ENCODE measurements at places on chromosomes 3 and 15.
A peak's percentile ranks its signal among the peaks of the same experiment; 100 is the strongest.

DNA sequence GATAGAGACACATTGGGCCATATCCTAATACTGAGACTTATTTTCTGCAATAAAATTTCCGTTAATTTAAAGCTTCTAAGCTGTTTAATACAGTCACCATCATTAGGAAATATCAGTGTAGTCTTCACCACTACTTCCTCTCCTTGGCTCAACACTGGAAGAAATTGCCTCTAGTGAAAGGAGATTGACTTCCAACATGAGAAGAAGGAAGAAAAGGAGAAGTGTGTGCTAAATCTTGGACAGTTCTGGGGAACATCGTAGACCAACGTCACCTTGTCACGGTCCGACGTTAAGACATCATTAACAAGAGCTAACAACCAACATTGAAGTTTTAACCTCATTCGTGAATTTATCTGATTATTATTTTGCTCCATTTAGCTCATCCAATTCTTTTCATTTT, 987.0 kb upstream of the CFAP20DC start:
- no peaks in the 10 kb centered on the region for H3K27me3 ChIP-seq
- H3K4me3 ChIP-seq, result no peak overlapping the region
- H3K4me1 ChIP-seq, result no peaks in the 10 kb centered on the region
- no peak overlapping the region for H3K27ac ChIP-seq
- peaks cover 6% of the 10 kb centered on the region for H3K36me3 ChIP-seq

DNA sequence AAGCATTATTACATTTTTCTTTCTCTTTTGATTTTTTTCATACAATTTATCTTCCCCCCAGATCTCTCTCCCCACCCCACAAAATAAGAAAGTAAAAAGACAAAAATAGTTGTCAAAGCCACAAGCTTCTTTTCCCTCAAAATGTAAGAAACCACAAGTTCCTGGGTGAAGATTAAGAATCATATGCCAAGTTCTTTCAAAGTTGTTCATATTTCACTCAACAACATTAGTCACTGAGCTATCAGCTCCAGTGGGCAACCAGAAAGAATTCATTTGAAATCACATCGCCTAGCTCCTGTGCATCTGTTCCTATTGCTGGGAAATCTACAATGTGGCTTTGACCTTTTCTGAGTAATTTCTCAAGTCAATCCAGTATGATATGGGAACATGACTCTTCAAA, 681.6 kb upstream of the ARPP21 start:
- H3K4me3 ChIP-seq, result no peak overlapping the region
- H3K36me3 ChIP-seq, result no peaks in the 10 kb centered on the region
- DNase-seq, result peak; percentile 58
- no peaks in the 10 kb centered on the region for H3K27me3 ChIP-seq

GRCh38 chr3:192915722-192916121, 1.9 kb downstream of the MB21D2 start:
- H3K36me3 ChIP-seq, result no peaks in the 10 kb centered on the region
- no peaks in the 10 kb centered on the region for H3K27me3 ChIP-seq
- H3K4me1 ChIP-seq, result peaks cover 22% of the 10 kb centered on the region
- no peak for DNase-seq
- peak overlapping the region; percentile 85 for H3K4me3 ChIP-seq
- H3K27ac ChIP-seq, result no peak overlapping the region

- no peak overlapping the region for H3K27ac ChIP-seq
- H3K4me3 ChIP-seq, result no peak overlapping the region
- no peak for DNase-seq
Observed at GRCh38 chr3:179108086-179108485, 36.5 kb upstream of the ZMAT3 start.

GRCh38 chr3:127886231-127886955, 28.6 kb upstream of the KBTBD12 start:
- no peak overlapping the region for H3K27ac ChIP-seq
- no peak overlapping the region for H3K4me3 ChIP-seq
- no peaks in the 10 kb centered on the region for H3K27me3 ChIP-seq
- peaks cover 33% of the 10 kb centered on the region for H3K4me1 ChIP-seq

GRCh38 chr3:133661454-133662277, at the start of gene TOPBP1:
Gene TOPBP1, minus strand, starts transcription at chr3:133661941. Its CDS starts 814 bp downstream, at chr3:133661127.
- H3K27ac ChIP-seq, result peak within 1 kb of the TSS; percentile 91
- H3K4me3 ChIP-seq, result peak within 1 kb of the TSS; percentile 94
- peaks cover 22% of the 10 kb centered on the region for H3K4me1 ChIP-seq
- DNase-seq, result peak; percentile 74
- no peaks in the 10 kb centered on the region for H3K27me3 ChIP-seq
- H3K36me3 ChIP-seq, result peaks cover 28% of the 10 kb centered on the region

DNA sequence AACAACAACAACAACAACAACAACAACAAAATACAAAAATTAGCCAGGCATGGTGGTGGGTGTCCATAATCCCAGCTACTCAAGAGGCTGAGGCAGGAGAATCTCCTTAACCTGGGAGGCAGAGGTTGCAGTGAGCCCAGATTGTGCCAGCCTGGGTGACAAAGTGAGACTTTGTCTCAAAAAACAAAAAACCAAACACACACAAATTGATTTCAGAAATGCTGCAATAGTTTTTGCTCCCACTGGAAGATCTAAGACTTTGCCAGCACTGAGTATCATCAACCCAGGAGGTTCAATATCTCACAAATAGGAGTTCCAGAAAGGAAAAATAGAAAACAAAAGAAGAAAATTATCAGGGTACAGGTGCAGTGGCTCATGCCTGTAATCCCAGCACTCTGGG, 16.2 kb upstream of the CCR8 start:
- no peaks in the 10 kb centered on the region for H3K4me1 ChIP-seq
- no peaks in the 10 kb centered on the region for H3K36me3 ChIP-seq
- no peak overlapping the region for H3K4me3 ChIP-seq
- H3K27me3 ChIP-seq, result peaks cover 14% of the 10 kb centered on the region
- no peak for DNase-seq

- no peaks in the 10 kb centered on the region for H3K27me3 ChIP-seq
- no peaks in the 10 kb centered on the region for H3K36me3 ChIP-seq
- no peak overlapping the region for H3K4me3 ChIP-seq
- H3K27ac ChIP-seq, result peak overlapping the region; percentile 77
- peaks cover 21% of the 10 kb centered on the region for H3K4me1 ChIP-seq
- no peak for DNase-seq
Observed at GRCh38 chr3:29026286-29026685, 254.6 kb upstream of the RBMS3 start.

DNA sequence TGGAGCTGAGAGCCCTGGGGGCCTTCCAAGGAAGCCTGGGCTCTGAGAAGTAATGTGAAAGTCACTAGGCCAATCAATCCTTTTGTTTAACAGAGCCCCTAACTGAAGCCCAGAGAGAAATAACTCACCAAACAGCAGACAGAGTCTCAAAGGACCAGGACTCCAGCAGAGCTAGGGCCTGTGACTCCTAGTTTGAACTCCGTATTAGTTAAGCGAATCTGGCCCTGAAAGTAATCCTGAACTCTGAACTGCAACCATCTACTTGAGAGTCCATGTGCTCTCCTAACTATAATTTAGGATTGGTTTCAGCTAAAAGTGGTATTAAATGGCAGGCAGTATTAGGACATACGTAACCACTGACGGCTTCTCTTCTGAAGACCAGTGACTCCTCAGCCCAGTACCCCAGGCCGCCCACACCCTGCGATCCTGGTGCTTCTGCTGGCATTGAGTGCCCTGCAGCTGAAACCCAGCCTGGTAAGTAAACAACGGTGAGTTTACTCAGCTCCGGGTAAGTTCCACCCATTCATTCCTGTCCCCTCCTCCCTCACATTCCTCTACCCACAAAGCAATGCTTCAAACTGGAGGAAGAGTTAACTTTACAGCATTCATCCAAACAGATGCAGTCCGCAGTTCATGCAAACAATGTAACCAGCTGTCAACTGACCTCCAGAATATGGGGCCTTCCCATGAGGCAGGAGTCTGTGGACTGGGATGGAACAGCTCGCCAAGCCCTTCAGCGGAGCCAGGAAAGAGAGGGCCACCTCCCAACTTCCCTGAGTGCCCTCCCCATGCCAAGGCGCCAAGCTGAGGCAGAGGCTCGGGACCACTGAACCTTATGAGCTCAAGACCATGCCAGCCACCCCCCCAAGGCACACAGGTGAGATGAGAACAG, 7.3 kb downstream of the MYO5C start:
- H3K27ac ChIP-seq, result peak overlapping the region; percentile 89
- H3K36me3 ChIP-seq, result no peaks in the 10 kb centered on the region
- no peaks in the 10 kb centered on the region for H3K27me3 ChIP-seq
- peak; percentile 89 for DNase-seq
- peak overlapping the region; percentile 56 for H3K4me3 ChIP-seq

GRCh38 chr15:59373215-59373614, 544 bp upstream of the MYO1E start:
- H3K4me3 ChIP-seq, result peak overlapping the region; percentile 99
- peaks cover 30% of the 10 kb centered on the region for H3K36me3 ChIP-seq
- peak overlapping the region; percentile 98 for H3K27ac ChIP-seq
- no peak for DNase-seq

DNA sequence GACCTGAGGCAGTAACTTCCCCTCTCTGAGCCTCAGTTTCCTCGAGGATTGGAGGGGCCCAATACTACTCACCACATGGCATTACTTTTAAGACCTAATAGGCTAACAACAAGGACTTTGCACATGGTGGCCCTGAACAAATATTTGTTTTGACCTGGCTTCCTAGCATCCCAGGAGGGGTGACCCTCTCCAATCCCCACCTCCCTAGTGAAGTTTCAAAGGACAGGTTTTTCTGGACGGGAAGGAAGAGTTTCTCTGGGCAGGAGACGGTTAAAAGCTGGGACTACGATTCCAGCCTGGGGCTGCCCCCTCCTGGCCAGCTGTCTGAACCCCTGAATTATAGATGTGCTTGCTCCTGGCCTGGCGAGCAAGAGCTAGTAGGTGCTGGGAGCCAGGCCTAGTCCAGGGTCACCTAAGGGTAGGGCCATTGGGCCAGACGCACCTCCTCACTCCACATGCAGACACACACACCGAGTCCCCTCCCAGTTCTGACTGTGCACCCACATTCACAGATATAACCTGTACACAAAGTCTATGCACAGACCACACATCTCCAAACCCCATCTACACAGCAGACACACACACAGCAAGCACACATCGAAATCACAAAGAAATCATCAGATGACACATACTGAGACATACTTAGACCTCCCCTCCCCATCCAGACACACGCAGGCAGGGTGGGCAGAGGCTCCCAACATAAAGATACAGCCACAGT, 2.7 kb upstream of the ISL2 start:
- H3K4me3 ChIP-seq, result no peak overlapping the region
- no peak for DNase-seq
- H3K27ac ChIP-seq, result no peak overlapping the region
- H3K36me3 ChIP-seq, result no peaks in the 10 kb centered on the region
- H3K27me3 ChIP-seq, result peaks cover 9% of the 10 kb centered on the region
- H3K4me1 ChIP-seq, result no peaks in the 10 kb centered on the region

GRCh38 chr15:91067036-91067435, 33.0 kb upstream of the SV2B start:
- H3K27ac ChIP-seq, result peak overlapping the region; percentile 70
- H3K27me3 ChIP-seq, result no peaks in the 10 kb centered on the region
- H3K36me3 ChIP-seq, result no peaks in the 10 kb centered on the region
- peaks cover 23% of the 10 kb centered on the region for H3K4me1 ChIP-seq

GRCh38 chr3:50539356-50540286, 27.9 kb downstream of the C3orf18 start:
- no peaks in the 10 kb centered on the region for H3K36me3 ChIP-seq
- no peaks in the 10 kb centered on the region for H3K4me1 ChIP-seq
- H3K27me3 ChIP-seq, result peaks cover 46% of the 10 kb centered on the region
- H3K4me3 ChIP-seq, result no peak overlapping the region

- no peaks in the 10 kb centered on the region for H3K27me3 ChIP-seq
- no peaks in the 10 kb centered on the region for H3K36me3 ChIP-seq
- DNase-seq, result no peak
- H3K4me3 ChIP-seq, result no peak overlapping the region
- no peak overlapping the region for H3K27ac ChIP-seq
Observed at GRCh38 chr3:27089068-27089467, 280.1 kb downstream of the NEK10 start.

DNA sequence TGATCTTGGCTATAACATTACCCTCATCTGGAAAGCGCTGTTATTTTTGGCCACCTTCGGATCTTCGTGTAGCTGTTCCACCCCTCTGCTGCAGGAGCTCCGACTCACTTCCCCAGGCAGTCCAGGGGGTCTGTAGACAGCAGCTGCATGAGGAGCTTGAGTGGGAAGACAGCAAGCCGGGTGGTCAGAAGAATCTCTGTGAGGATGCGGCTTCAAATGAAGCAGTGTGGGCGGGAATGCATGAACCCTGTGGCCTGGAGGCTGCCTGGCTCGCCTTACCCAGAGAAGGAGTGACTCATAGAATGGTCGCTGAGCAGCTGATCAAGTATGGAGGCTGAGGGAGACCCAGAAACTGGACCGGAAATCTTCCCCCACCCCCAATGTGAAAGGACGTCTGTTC, 45.2 kb upstream of the NR2F2 start:
- no peak overlapping the region for H3K27ac ChIP-seq
- H3K4me3 ChIP-seq, result no peak overlapping the region
- peak; percentile 33 for DNase-seq
- peaks cover 14% of the 10 kb centered on the region for H3K4me1 ChIP-seq

DNA sequence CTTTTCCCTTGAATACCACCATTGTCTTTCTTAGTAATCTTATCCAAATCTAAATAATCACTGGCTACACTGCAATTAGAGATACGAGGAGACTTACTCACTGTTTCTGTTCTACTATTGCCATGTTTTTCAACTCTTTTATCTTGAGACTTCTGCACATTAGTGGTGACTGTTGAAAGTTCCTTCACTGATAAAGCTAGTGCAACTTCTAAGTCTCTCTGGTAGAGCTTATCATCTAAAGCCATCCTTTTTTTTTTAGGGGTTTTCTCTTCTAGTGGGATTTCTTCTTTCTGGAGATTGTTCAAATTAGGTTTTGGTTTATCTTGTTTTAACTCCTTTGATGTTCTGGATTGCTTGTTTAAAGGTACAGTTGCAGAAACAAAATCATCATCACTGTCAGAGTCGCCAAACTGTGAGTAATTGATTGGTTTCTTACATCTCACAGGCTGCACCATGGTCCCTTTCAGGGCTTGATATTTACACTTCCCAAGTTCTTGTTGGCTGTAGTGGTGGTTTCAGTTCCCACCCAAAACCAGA, 37.7 kb downstream of the NCK1 start:
- H3K4me1 ChIP-seq, result peaks cover 8% of the 10 kb centered on the region
- H3K4me3 ChIP-seq, result no peak overlapping the region
- peaks cover 21% of the 10 kb centered on the region for H3K36me3 ChIP-seq
- no peak for DNase-seq
- no peaks in the 10 kb centered on the region for H3K27me3 ChIP-seq

- no peak overlapping the region for H3K4me3 ChIP-seq
- peak; percentile 7 for DNase-seq
- no peaks in the 10 kb centered on the region for H3K36me3 ChIP-seq
- peaks cover 17% of the 10 kb centered on the region for H3K27me3 ChIP-seq
- H3K4me1 ChIP-seq, result no peaks in the 10 kb centered on the region
- no peak overlapping the region for H3K27ac ChIP-seq
Observed at GRCh38 chr3:116453666-116454346, 8.5 kb upstream of the LSAMP start.

DNA sequence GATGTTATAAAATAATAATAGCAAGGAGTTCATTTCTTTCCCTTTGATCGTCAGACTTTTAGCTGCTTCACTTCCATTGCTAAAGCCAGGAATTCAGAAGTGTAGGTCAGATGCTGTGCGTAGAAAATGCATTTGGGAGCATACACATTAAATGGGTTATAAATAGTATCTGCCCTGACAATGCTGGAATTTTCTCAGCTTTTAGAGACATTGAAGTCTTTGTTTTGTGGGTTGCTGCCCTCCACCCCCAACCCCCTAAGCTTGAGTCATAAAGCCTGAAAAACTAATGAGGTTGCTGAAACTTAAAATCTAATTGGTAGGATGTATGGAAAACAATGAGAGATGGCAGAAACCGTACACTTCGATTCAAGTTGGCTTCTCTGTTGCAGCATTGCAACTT, 81.9 kb downstream of the MITF start:
- no peaks in the 10 kb centered on the region for H3K4me1 ChIP-seq
- no peak for DNase-seq
- H3K27me3 ChIP-seq, result no peaks in the 10 kb centered on the region
- H3K27ac ChIP-seq, result no peak overlapping the region
- H3K4me3 ChIP-seq, result no peak overlapping the region
